ENCODE measurements at places on chromosomes 13 and 19. TPM values are rescaled to one million over a fixed set of nuclear protein-coding genes. Genes with fewer than 3 reads are reported as not detected.
A peak's percentile ranks its signal among the peaks of the same experiment; 100 is the strongest.

GRCh38 chr19:49113762-49114629 is at the start of gene LIN7B:
Gene LIN7B, plus strand, starts transcription at chr19:49114370. Its CDS starts 35 bp downstream, at chr19:49114405.
- no peaks in the 10 kb centered on the region for H3K27me3 ChIP-seq
- peak within 1 kb of the TSS; percentile 68 for H3K27ac ChIP-seq
- H3K4me1 ChIP-seq: peaks cover 38% of the 10 kb centered on the region
- DNase-seq: peak; percentile 91
- peaks cover 5% of the 10 kb centered on the region for H3K36me3 ChIP-seq
- H3K4me3 ChIP-seq: peak within 1 kb of the TSS; percentile 86

ZNF66 gene
- total RNA-seq: 19.1 TPM

IGLON5 gene
- not detected for total RNA-seq

MEIOSIN gene
- total RNA-seq: not detected

GRCh38 chr13:48731957-48732569 is 78.3 kb downstream of the CYSLTR2 start:
- no peaks in the 10 kb centered on the region for H3K36me3 ChIP-seq
- H3K4me1 ChIP-seq: peaks cover 2% of the 10 kb centered on the region
- H3K27ac ChIP-seq: no peak overlapping the region
- DNase-seq: peak; percentile 25
- peaks cover 11% of the 10 kb centered on the region for H3K27me3 ChIP-seq

ZNF471 gene
- total RNA-seq: 1.8 TPM

GRCh38 chr13:48210178-48210577 is 22.8 kb upstream of the ITM2B start:
- DNase-seq: no peak
- no peak overlapping the region for H3K27ac ChIP-seq
- no peak overlapping the region for H3K4me3 ChIP-seq
- no peaks in the 10 kb centered on the region for H3K4me1 ChIP-seq

- no peak for DNase-seq
- H3K36me3 ChIP-seq: no peaks in the 10 kb centered on the region
- H3K27me3 ChIP-seq: no peaks in the 10 kb centered on the region
- no peaks in the 10 kb centered on the region for H3K4me1 ChIP-seq
- H3K4me3 ChIP-seq: no peak overlapping the region
Measured at GRCh38 chr13:110280985-110281688, 25.8 kb downstream of the COL4A1 start.

- H3K27me3 ChIP-seq: no peaks in the 10 kb centered on the region
- H3K4me3 ChIP-seq: no peak overlapping the region
- H3K36me3 ChIP-seq: peaks cover 5% of the 10 kb centered on the region
- DNase-seq: no peak
- peaks cover 2% of the 10 kb centered on the region for H3K4me1 ChIP-seq
- no peak overlapping the region for H3K27ac ChIP-seq
Measured at GRCh38 chr13:113013303-113013702, 44.3 kb downstream of the MCF2L start.

DNA sequence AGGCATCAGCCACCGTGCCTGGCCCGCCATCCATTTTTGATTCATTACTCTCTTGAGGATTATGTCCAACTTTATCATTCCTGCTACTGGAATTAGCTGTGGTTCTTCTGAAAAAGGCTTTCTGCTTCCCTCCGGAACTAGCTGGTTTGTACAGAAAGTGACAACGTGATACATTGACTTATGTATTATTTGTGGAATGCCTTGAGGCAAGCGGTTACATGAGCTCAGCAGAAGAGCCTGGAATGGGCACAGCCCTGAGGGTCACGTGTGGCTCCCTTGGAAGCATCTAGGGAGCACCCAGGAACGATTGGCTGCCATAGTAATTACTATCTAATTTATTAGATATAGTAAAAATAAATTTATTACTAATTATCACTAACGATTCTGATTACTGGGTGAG is 14.4 kb upstream of the RETN start:
- peaks cover 25% of the 10 kb centered on the region for H3K4me1 ChIP-seq
- no peaks in the 10 kb centered on the region for H3K36me3 ChIP-seq
- DNase-seq: no peak
- no peaks in the 10 kb centered on the region for H3K27me3 ChIP-seq
- H3K4me3 ChIP-seq: no peak overlapping the region
- H3K27ac ChIP-seq: no peak overlapping the region

- H3K4me1 ChIP-seq: peaks cover 60% of the 10 kb centered on the region
- no peaks in the 10 kb centered on the region for H3K27me3 ChIP-seq
- peaks cover 34% of the 10 kb centered on the region for H3K36me3 ChIP-seq
- peak within 1 kb of the TSS; percentile 95 for H3K27ac ChIP-seq
- peak; percentile 86 for DNase-seq
Measured at GRCh38 chr19:15332311-15332996, at the start of gene BRD4. Gene BRD4, minus strand, starts transcription at chr19:15332539. Its CDS starts 59,440 bp downstream, at chr19:15273099.

GRCh38 chr19:54325194-54325621 is 12.2 kb upstream of the LILRA5 start:
- no peak for DNase-seq
- peak overlapping the region; percentile 32 for H3K4me3 ChIP-seq
- H3K4me1 ChIP-seq: peaks cover 54% of the 10 kb centered on the region
- H3K27ac ChIP-seq: peak overlapping the region; percentile 56
- no peaks in the 10 kb centered on the region for H3K27me3 ChIP-seq

ZSWIM9 gene
- total RNA-seq: 5.7 TPM

GRCh38 chr13:100273552-100273951 is 184.7 kb downstream of the PCCA start:
- H3K27ac ChIP-seq: no peak overlapping the region
- H3K36me3 ChIP-seq: peaks cover 13% of the 10 kb centered on the region
- no peaks in the 10 kb centered on the region for H3K27me3 ChIP-seq
- DNase-seq: no peak

DNA sequence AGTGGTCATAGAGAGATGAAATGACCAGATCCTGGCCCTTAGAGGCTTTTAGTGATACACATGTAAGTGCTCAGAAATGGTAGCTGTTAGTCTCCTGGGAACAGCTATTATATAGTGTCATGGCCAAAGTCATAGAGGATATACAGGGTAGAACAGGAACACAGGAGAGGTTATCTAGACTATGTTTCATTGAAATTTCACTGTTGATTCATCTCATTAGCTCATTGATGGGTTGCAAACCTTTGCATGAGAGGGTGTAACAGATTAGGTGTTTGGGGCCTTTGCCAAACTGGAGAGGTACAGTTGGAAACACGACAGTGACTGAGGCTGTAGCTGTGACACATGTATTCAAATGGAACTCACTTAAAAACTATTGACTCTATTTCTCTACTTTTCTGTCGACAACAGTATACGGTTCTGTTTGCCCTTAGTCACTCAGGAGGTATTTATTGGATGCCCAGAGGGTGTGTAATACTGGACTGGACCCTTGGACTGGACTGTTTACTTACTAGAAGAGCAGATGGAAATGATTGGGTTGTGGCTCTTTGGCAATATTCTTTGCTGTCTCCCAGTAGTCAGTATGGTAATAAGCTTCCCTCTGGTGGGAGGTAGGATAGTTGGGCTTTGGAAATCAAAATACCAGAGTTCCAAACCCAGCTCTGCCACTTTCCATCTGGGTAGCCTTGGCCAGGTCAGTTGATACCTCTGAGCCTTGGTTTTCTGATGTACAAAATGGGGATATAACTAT is 29.8 kb downstream of the ARHGAP35 start:
- H3K36me3 ChIP-seq: peaks cover 2% of the 10 kb centered on the region
- no peaks in the 10 kb centered on the region for H3K27me3 ChIP-seq
- peak overlapping the region; percentile 8 for H3K27ac ChIP-seq
- no peak for DNase-seq

PLD3 gene
- 37.8 TPM for total RNA-seq

GRCh38 chr13:73656863-73657262 is 477.3 kb downstream of the KLF12 start:
- H3K4me1 ChIP-seq: no peaks in the 10 kb centered on the region
- H3K36me3 ChIP-seq: no peaks in the 10 kb centered on the region
- no peak for DNase-seq

CHMP2A gene
- total RNA-seq: 95.6 TPM

PTGER1 gene
- total RNA-seq: not detected

GRCh38 chr19:13782537-13782936 is 8.3 kb downstream of the C19orf53 start:
- no peak overlapping the region for H3K4me3 ChIP-seq
- peaks cover 23% of the 10 kb centered on the region for H3K36me3 ChIP-seq
- DNase-seq: no peak
- H3K4me1 ChIP-seq: peaks cover 28% of the 10 kb centered on the region
- no peaks in the 10 kb centered on the region for H3K27me3 ChIP-seq

NOVA2 gene
- total RNA-seq: not detected

DNA sequence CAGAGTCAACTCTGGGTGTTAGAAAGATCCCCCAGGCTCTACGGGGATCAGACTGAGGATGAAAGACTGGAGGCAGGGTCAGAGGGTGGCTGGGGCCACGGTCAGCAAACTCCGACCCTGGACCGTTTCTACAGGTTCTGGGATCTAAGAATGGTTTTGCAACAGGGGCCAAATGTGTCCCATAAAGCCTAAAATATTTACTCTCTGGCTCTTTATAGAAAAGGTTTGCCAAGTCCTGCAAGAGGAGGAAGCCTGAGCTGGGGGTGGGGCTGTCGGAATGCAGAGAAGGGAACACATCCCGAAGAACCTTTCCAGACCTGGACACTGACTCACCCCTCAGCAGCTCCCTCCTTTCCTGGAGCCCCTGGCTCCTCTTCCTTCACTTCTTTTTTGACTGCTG is 20.7 kb downstream of the LIG1 start:
- no peak for DNase-seq
- no peaks in the 10 kb centered on the region for H3K27me3 ChIP-seq
- H3K4me3 ChIP-seq: no peak overlapping the region
- peaks cover 68% of the 10 kb centered on the region for H3K36me3 ChIP-seq
- peaks cover 2% of the 10 kb centered on the region for H3K4me1 ChIP-seq
- no peak overlapping the region for H3K27ac ChIP-seq

FGF22 gene
- 0.64 TPM for total RNA-seq

DNA sequence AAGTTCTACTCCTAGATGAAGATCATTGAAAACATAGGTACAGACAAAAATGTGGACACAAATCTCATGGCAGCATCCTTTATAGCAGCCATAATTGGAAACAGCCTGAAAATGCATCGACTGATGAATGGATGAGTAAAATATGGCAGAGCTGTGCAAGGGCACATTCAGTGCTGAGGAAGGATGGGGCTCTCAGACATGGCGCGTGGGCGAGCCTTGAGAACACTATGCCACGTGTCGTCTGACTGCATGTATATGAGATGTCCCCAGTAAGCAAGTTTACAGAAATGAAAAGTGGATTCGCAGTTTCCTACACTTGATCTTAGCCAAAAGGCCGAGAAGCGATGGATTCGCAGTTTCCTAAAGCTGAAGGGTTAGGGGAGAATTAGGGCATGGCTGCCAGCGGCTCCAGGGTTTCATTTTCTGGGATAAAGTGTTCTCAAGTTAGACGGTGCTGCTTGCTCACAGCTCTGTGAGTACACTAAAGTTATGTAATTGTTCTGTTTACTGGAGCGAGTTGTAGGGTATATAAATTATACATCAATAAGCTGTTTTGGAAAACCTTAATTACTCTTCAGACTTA is 78.0 kb downstream of the RAB20 start:
- H3K36me3 ChIP-seq: no peaks in the 10 kb centered on the region
- no peak for DNase-seq
- H3K4me1 ChIP-seq: no peaks in the 10 kb centered on the region
- peaks cover 2% of the 10 kb centered on the region for H3K27me3 ChIP-seq

GRCh38 chr13:77986713-77987112 is 68.1 kb upstream of the EDNRB start:
- no peak for DNase-seq
- H3K36me3 ChIP-seq: no peaks in the 10 kb centered on the region
- H3K27ac ChIP-seq: no peak overlapping the region
- H3K27me3 ChIP-seq: no peaks in the 10 kb centered on the region
- no peak overlapping the region for H3K4me3 ChIP-seq

GRCh38 chr13:109198585-109198984 is 569.2 kb downstream of the MYO16 start:
- no peak overlapping the region for H3K4me3 ChIP-seq
- H3K4me1 ChIP-seq: no peaks in the 10 kb centered on the region
- H3K27ac ChIP-seq: no peak overlapping the region
- DNase-seq: no peak

- H3K27ac ChIP-seq: no peak overlapping the region
- no peaks in the 10 kb centered on the region for H3K4me1 ChIP-seq
- no peak for DNase-seq
- H3K4me3 ChIP-seq: no peak overlapping the region
- H3K27me3 ChIP-seq: no peaks in the 10 kb centered on the region
- no peaks in the 10 kb centered on the region for H3K36me3 ChIP-seq
Measured at GRCh38 chr13:106033659-106034058, 501.8 kb downstream of the EFNB2 start.

- no peaks in the 10 kb centered on the region for H3K4me1 ChIP-seq
- H3K4me3 ChIP-seq: no peak overlapping the region
- no peaks in the 10 kb centered on the region for H3K36me3 ChIP-seq
- peaks cover 1% of the 10 kb centered on the region for H3K27me3 ChIP-seq
- H3K27ac ChIP-seq: no peak overlapping the region
- no peak for DNase-seq
Measured at GRCh38 chr13:44096901-44097300, 217.2 kb downstream of the LACC1 start.

MISP3 gene
- total RNA-seq: 0.18 TPM

THAP8 gene
- total RNA-seq: 2.4 TPM

DNA sequence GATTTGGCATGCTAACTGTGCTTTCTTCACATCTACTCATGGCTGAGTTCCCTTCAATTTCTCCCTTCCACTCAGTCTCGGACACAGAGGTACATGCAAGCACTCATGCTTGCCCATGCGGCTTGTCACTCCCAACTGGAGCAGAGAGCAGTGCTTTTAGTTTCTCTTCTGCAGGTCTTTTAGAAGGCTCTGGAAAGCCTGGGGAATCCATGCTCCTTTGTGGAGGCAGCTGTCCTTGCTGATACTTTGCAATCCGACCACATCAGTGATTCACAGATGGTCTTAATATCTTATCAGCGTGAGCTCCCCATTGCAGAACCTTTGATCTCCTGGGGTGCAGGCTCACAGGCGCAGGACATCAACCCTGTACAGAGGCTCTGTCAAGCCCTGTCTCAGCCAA is 203.9 kb downstream of the COL4A1 start:
- H3K27me3 ChIP-seq: no peaks in the 10 kb centered on the region
- H3K4me1 ChIP-seq: no peaks in the 10 kb centered on the region
- no peaks in the 10 kb centered on the region for H3K36me3 ChIP-seq
- no peak overlapping the region for H3K27ac ChIP-seq
- DNase-seq: no peak

ZNF524 gene
- 12.6 TPM for total RNA-seq

- no peaks in the 10 kb centered on the region for H3K36me3 ChIP-seq
- peaks cover 9% of the 10 kb centered on the region for H3K27me3 ChIP-seq
- H3K4me3 ChIP-seq: no peak overlapping the region
- no peaks in the 10 kb centered on the region for H3K4me1 ChIP-seq
Measured at GRCh38 chr13:44191504-44192171, 182.0 kb upstream of the SERP2 start.

DNA sequence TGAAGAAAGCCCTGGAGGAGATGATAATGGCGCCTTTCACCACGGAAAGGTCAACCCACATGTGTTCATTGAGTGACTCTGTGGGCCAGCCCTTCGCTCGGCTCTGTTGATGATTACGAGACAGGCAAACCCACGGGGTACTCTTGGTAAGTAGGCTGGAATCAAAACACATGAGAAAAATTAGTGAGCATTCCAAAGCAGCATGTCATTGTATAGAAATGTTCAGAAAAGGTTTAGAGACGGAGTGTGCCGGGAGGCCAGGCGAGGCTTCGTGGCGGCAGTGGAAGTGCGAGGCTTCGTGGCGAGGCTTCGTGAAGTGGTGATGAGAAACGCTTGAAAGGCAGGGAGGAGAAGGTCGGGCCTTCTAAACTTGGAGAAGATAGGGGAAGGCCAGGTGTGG is 144.3 kb downstream of the ZNF536 start:
- H3K4me3 ChIP-seq: no peak overlapping the region
- no peak for DNase-seq
- H3K27me3 ChIP-seq: peaks cover 1% of the 10 kb centered on the region
- no peaks in the 10 kb centered on the region for H3K4me1 ChIP-seq
- H3K36me3 ChIP-seq: no peaks in the 10 kb centered on the region

SBK3 gene
- total RNA-seq: not detected

- H3K36me3 ChIP-seq: peaks cover 18% of the 10 kb centered on the region
- H3K4me1 ChIP-seq: no peaks in the 10 kb centered on the region
- H3K27me3 ChIP-seq: no peaks in the 10 kb centered on the region
Measured at GRCh38 chr19:6211632-6212402, 68.0 kb downstream of the MLLT1 start.

ZNF546 gene
- 11.6 TPM for total RNA-seq
